CD4-positive, alpha-beta T cell treated with Interferon alpha-2 for 1 hour (primary cell): ENCODE measurements at places on chromosomes 12 and 14.

DNA sequence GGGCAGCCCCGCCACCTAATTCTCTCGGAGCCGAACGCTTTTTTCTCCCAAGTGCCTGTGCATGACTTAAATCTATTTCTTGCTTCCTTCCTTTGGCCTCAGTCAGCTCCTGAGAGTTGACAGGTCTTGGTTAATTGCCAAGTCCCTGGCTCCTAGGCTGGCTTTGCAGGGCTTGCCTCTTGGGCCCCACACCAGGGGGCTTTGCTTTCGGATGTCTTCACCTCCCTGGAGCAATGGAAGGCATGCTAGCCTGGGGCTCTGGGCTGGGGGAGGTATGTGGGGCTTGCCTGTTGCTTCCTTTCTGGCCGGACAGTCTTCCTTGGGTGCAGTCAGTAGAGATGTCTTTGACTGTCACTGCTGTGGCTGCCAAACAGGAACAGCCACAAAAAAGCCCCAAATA lies 2.2 kb upstream of the KRT80 start:
- DNase-seq, result no peak

GRCh38 chr14:71094722-71095121 lies 187.5 kb downstream of the PCNX1 start:
- DNase-seq, result no peak

DNA sequence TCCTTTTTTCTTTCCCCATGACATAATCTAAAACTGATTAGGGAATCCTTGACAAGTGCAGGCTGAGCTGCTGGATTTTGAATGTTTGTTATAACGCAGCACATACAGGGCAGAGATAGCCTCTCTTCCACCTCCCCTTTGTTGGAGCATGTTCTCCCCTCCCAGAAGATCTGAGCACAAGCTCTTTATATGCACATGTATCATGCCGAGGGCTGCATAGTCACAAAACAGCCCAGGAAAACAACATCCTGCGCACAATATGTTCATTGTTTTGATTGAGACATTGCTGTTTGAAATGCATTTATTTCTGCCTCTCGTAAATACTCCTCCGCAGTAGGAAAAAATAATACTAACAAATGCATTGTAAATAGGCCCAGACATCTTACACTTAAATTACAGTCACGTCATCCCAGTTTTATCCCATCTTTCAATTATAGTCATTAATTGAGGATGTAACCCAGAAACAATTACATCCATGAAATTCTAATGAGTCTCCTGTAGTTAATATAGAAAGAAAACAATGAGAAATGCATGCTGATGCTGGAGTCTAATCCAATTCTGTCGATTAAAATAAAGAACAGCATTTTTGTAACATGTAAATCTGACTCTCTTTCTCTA lies 401.8 kb downstream of the BTG1 start:
- DNase-seq, result no peak

DNA sequence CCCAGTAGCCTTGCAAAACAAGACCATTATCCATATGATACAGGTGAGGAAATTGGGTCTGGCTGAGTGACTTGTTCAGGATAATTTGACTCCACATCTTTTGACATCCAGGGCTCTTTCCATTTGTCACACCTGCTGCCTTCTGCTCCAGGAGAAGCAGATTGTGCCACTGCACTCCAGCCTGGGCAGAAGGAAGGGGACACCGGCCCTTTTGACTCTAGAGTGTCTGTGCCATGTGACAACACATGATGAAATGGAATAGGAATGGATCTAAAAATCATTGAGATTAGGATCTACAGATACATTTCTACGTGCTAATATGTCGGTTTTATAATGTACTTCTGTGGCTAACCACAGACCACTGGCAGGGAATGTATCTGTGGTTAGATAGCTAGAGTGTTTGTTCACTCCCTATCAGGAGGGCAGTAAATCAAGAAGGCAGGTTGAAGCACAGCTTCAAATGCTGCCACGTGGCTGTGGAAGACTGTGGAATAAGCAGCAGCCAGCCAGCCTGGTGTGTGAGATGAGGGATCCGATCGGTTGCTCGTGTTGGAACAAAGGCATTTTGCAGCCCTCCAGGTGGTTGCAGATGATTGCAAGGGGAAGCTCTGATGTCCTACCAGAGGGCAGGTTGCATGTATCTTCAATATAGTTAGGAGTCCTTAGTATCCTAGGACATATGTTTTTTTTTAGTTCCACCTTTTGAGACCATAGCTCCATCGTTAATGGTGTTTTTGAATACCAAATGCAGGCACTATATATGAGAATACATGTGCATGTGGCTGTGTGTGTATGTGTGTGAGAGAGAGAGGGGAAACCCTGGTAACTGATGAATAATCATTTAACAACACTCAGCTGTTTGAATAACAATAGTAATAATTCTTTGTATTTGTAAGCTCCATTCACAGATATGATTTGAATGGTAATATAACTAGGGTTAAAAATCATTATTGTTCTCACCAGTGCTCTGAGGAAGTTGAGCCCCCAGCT lies 28.6 kb downstream of the EML1 start:
- no peak for DNase-seq

- DNase-seq, result peak; percentile 61
Observed at GRCh38 chr14:22882529-22883172, 371 bp upstream of the REM2 start.

DNA sequence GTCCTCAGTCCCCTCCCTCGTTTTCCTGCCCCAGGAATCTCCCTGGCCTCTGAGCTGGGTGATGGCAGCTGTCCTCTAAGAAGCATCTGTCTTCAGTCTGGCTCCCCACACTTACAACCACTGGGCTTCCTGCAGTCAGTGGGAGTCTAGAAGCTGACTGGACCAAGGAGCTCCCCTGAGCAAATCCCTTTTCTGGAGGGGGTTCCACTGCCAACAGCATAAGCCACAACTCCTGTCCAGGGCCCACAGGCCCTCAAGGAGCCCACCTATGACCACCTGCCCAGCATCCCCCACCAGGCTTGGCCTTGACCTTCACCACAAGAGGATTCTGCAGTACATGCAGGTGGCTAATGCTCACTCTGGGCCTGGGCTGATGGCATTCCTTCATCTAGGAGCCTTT lies 4.1 kb downstream of the RDH16 start:
- DNase-seq, result no peak

DNA sequence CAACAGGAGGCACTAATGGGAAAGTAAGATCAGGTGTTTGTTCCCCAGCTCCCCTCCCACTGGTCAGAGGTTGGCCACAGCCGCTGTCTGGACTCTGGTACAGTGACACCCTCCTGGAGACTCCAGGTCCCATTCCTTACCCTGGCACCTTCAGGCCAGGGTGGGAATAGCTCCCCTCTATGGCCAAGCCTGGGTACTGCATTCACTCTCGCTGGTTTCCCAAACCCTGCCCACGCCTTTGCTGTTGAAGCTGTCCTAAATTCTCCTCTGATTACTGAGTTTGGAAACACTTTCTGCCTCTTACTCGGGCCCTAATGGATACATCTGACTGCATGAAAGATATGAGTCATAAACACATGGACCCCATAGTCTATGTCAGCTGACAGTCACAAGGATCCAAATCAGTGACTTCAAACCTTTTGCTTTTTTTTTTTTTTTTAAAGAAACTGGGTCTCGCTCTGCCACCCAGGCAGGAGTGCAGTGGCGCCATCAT lies 17.9 kb downstream of the HRK start:
- no peak for DNase-seq

DNA sequence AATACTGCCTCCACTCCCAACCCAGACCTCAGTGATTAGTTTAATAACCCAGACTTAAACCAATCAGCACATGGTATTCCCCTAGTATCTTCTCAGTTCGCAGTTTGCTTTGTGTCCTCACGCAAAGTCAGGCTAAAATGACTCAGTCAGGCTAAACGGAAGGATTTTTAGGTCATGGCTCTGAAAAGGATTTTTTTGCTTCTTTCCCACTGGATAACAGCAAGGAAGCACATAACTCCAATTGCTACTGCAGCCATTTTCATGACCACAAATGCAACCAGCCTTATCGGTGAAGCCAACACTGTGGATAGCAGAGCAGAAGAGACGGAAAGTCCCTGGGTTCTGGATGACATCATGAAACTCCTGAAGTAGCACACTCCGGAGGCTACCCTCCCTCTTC lies 67.7 kb downstream of the ZC3H14 start:
- no peak for DNase-seq

GRCh38 chr12:19198272-19198671 lies 68.7 kb downstream of the PLEKHA5 start:
- no peak for DNase-seq

DNA sequence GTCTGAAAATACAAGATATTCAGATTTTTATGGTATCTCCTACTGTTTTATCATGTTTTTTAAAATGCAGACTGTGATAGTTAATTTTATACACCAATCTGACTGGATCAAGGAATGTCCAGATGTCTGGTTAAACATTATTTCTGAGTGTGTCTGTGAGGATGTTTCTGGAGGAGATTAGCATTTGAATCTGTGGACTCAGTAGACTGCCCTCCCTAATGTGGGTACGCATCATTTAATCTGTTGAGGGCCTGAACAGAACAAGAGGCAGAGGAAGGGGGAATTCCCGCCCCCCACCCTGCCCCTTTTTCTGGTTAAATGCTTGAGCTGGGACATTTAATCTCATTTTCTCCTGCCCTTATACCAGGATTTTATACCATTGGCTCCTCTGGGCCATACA lies 72.1 kb downstream of the AVPR1A start:
- DNase-seq, result no peak

- peak; percentile 12 for DNase-seq
Observed at GRCh38 chr14:42224053-42224888, 617.6 kb downstream of the LRFN5 start.

DNA sequence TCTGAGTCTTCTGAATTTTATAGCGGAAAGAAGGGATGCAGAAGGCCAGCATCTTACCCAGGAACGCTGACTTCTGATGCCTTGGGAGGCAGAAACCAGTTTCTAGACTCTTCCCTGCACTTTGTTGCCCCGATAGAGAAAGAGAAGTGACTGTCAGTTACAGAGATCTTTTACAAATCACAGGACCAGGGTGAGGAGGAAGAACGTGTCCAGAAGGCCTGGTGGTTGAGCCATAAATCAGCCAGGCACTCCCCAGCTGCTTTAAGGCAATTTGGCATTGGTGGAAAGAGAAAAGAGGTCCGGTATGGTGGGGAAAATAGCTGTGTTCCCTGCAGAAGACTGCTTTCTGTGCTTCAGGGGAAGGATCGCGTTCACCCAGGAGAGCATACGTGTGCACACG lies 88.7 kb upstream of the KCNA1 start:
- no peak for DNase-seq

DNA sequence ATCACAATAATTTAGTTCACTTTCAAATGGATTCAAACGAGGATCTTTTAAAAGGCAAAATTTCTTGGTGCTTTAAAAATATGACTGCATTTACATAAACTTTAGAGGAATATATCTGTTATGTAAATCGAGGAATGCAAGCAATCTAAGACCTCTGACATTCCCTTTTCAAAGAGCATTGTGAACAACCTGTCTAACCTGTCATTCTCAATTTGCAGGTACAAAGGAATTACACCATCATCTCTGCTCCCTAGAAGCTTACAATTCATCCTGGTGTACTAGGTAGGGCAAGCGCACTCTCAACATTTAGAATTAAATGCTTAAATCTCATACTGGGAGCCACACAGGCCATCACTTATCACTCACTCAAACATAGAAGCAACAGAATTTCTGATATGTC lies 35.6 kb downstream of the BMP4 start:
- DNase-seq, result no peak

- no peak for DNase-seq
Observed at GRCh38 chr14:56959869-56960268, 149.6 kb upstream of the OTX2 start.

DNA sequence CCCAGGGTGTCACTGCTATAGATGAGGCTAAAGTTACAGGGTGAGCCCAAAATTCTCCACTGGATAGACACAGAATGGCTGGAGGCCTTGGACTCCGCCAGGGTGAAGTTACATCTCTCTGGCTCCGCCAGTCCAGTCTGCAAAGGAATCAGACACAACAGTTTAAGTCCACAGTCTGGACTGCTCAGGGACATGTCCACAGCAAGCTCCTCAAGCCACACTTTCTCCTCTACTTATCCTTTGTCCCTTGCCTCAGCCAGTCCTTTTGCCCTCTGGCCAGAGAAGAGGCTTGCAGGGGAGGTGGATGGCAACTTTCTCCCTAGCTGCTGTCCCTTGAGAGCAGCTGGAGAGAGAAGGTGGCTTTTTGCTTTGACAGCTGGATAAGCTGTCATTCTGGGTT lies 28.0 kb downstream of the PTPRB start:
- no peak for DNase-seq

- DNase-seq, result no peak
Observed at GRCh38 chr14:36942522-36943245, 229.7 kb downstream of the SLC25A21 start.

DNA sequence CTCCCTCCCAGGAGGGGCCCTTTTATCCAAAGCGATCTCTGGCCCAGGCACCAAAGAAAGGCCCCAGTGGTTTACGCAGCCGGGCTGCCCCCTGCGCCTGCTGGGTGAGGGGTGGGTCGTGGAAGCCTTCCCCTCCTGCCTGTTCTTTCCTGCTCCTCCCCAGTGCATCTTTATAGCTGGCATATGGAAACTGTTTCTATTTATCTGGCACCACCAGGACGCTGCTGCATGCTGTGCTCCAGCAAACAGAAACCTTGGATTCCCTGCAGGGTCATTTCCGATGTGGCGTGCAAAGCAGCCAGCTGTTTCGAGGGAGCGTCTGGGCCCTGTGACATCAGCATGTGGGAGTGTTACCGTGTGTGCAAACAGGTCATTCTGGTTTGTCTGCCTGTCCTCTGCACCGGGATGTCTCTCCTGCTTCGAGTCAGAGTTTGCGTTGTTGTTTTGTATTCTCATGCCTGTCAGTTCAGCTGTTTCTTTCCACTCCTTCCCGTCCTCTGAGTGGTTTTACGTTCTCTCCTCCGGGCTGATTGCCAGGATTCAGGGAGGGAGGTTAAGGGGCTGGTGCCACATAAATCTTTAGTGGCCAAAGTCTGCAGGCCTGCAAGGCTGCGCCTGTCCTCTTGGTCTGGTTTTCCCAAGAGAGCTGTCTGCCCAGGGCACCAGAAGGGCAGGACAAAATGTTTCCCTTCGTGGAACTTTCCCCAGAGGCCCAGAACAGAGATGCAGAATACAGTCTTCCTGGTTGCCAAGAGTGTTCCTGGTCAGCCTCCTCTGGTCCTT lies 24.6 kb downstream of the TPCN1 start:
- DNase-seq, result no peak

GRCh38 chr14:24960816-24961215 lies 89.1 kb downstream of the STXBP6 start:
- DNase-seq, result no peak

DNA sequence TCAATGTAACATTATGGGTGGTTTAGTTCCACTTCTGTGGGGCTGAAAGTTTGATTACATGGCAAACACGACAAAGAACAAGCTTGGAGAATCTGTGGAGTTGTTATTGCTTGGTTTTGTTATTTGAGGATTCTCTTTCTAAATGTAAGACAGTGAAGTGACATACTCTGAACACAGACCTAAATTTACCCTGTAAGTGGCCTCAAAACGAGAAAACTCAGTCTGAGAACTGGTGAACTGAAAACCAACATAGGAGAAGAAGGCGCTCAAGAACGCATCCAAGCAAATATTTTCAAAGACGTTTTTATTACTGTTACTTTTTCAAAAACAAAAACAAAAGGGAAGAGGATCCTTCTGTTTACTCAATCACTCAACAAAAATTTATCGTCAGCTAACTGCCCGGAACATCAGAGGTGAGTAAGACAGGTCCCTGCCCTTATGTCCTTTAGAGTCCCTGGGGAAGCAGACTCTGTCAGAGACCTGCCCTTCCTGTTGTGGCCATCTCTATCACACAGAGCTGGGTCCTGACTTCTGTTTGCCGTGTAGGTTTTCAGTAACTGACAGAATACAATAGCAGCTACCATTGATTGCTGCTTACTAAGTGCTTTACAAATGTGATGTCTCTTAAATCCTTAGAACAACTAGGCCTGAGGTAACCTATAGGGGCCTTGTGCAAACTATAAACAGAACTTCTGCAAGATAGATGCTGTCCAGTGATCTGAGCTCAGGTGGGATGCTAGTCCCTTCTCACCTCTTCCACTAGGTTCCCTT lies 79.3 kb upstream of the C12orf71 start:
- DNase-seq, result no peak
